Epithelial cell of alveolus of lung (primary cell): ENCODE measurements at places on chromosomes 5 and 9. TPM values are rescaled to one million over a fixed set of nuclear protein-coding genes. Genes with fewer than 3 reads are reported as not detected.

Gene TMC1
- total RNA-seq = not detected in 2 replicates

Gene PRRC2B
- total RNA-seq = 65.2 and 76.7 TPM in 2 replicates

Gene PTGR1
- 66.8 and 101 TPM in 2 replicates for total RNA-seq

Gene PFN3
- total RNA-seq = not detected in 2 replicates

Gene SHISAL2B
- total RNA-seq = 4.3 TPM in 1 of 2 replicates, not detected in the other

Gene CATSPER3
- not detected in 2 replicates for total RNA-seq

Gene ORM1
- total RNA-seq = 0.24 TPM in 1 of 2 replicates, not detected in the other

Gene KCNN2
- total RNA-seq = 0.26 and 0.96 TPM in 2 replicates

Gene IL5
- total RNA-seq = not detected in 2 replicates
